ENCODE measurements at places on chromosomes 6 and 20.

GRCh38 chr6:7041511-7042026 is 66.2 kb upstream of the RREB1 start:
- no peak for DNase-seq

DNA sequence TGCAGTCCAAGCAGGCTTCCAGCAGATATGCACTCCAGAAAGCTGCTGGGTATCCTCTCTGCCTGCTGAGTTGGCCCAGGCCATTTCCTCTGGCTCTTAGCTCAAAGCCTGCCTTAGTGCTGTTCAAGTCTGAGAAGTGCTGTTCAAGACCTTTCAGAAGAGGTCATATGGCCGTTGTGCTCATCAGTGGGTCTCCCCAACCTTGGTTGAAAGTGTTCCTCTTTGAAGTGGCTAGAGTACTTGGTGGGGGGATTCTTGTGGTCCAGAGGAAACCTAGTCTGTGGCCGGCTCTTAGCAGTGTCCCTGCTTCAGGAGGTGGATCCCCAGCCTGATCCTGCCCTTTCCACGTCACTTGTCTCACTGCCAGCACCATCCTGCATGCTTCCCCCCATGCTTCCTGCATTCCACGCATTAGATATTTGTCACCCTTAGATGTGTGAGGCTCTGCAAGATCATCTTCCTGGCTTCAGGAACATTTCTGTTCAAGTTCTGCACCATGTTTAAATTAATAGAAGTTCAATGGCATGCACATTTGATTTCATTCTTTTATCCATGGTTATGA is 105.0 kb downstream of the FIG4 start:
- DNase-seq: no peak

GRCh38 chr6:133309579-133309978 is 68.4 kb downstream of the EYA4 start:
- DNase-seq: no peak

- DNase-seq: no peak
These were observed 241.4 kb downstream of the ADGB start for GRCh38 chr6:146840216-146840615.

DNA sequence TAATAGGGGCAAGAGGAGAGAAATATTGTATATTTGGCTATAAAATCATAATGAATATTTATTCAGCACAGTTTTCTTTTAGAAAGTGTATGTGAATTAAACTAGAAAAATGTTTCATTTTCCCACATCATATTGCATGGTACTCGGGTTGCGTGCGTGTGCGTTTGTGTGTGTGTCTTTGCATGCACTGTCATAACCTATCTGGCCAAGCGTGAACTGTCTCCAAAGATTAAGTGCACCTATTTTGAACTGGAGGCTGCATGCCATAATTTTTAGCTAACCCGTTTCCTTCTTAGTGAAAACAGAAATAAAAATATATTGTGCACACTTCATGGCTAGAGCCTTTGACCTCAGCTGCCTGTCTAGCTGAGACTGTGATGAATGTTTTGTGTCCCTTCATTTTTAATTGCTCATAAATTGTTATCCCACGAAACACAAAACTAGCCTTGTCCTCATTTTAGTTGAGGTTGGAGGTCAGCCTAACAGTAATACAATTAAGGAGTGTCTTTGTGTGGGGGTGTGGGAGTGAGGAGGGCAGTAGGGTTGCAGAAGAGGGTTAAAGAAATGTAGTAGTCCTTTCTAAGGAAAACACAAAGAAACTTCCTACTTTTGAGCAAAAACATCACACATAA is 336.1 kb upstream of the POU3F2 start:
- DNase-seq: no peak

- no peak for DNase-seq
These were observed 18.4 kb downstream of the HLA-F start for GRCh38 chr6:29741592-29741991.

GRCh38 chr6:82084324-82084920 is 163.1 kb downstream of the IBTK start:
- DNase-seq: no peak
